ENCODE measurements at places on chromosomes 13 and 19.

- DNase-seq, result peak; percentile 85
Measured at GRCh38 chr19:3176715-3177501, 1.7 kb upstream of the S1PR4 start.

DNA sequence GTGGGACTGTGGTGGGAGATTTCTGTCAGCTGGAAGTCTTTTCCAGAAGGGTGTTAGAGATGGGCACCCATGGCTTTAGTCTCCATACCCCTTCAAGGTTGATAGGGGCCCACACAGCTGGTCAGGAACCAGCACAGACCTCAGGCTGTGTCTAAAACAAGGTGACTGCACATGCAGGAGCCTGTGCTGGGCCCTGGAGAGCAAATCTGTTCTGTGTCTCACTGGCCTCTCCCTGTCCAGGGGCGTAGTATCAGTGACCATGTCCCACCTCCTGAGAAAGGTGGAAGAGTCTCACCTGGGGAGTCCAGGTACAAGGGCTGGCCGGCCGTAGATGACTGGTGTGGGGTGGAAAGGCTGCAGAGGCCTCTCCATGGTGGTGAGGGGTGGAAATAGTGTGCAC is 19.4 kb downstream of the ZNF175 start:
- no peak for DNase-seq

GRCh38 chr19:47503130-47503825 is 11.6 kb downstream of the NAPA start:
- DNase-seq, result no peak

- no peak for DNase-seq
Measured at GRCh38 chr19:30391554-30392551, 19.7 kb downstream of the ZNF536 start.

GRCh38 chr13:113533161-113533840 is 42.8 kb upstream of the DCUN1D2 start:
- DNase-seq, result no peak

- DNase-seq, result no peak
Measured at GRCh38 chr13:46648166-46648607, 95.2 kb downstream of the LRCH1 start.

DNA sequence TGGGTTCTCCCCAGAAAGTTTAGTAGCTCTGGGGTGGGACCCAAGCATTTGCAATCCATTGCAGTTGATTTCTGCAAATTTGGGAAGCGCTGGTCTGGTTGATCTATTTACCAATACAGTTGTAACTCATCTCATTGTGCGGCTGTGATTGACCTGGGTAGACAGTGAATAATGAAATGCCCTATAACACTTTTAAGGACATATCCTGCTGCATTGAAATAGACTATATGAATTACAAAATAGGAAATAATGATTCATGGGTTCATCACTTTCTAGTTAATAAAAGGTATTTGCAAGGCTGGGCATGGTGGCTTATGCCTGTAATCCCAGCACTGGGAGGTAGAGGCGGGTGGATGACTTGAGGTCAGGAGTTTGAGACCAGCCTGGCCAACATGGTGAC is 59.0 kb upstream of the FARP1 start:
- DNase-seq, result no peak

- DNase-seq, result peak; percentile 98
Measured at GRCh38 chr19:55599468-55599841, at the start of gene FIZ1. TSS of gene FIZ1 (minus strand) at chr19:55599517. CDS start at chr19:55597865, 1,652 bp downstream.

GRCh38 chr13:51793570-51794271 is 10.2 kb downstream of the DHRS12 start:
- no peak for DNase-seq

Data from activated CD8-positive, alpha-beta T cell treated with anti-CD3 and anti-CD28 coated beads, Interleukin-2, amount 10 ng/mL, durations not matched to agents 7 days and 5 days (primary cell).